ENCODE measurements at places on chromosomes 1 and 21. TPM values are rescaled to one million over a fixed set of nuclear protein-coding genes. Genes with fewer than 3 reads are reported as not detected.

- DNase-seq = no peak
Observed at GRCh38 chr1:192530254-192530653, 45.3 kb upstream of the RGS1 start.

GRCh38 chr1:17420391-17420918 lies 19.0 kb downstream of the RCC2 start:
- DNase-seq = no peak

- DNase-seq = no peak
Observed at GRCh38 chr1:78432016-78432415, 58.8 kb upstream of the PTGFR start.

The ADCY10 gene
- 0.10 TPM for total RNA-seq

- no peak for DNase-seq
Observed at GRCh38 chr1:150083907-150084306, 16.3 kb downstream of the VPS45 start.

DNA sequence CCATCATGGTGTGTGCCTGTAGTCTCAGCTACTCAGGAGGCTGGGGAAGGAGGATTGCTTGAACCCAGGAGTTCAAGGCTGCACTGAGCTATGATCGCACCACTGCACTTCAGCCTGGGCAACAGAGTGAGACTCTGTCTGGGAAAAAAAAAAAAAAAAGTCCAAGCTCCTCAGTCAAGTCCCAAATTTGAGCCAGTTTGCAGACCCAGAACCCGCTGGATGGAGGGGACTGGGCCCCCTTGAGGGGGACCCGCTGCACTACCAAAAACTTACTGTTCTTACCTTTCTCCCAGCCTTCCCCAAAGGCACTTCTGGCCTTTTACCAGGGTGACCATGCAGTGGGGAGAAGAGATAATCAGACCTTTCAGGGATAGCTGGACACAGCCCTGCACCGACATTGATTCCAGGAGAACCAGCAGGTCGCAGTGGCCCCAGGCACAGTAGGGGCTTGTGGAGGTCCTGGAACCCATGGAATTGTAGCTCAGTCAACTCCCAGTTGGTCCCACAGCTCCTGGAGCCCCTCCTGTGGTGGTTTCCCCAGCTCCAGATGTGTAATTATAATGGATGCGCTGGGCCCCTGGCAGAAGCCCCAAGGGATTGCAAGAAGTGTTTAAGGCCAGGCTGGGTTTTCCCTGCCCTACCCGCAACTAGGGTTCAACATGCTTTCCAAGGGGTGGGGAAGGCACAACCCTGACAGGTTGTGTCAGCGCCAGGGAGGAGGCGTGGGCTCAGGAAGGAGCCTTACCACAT lies 4.1 kb upstream of the WNT9A start:
- no peak for DNase-seq

DNA sequence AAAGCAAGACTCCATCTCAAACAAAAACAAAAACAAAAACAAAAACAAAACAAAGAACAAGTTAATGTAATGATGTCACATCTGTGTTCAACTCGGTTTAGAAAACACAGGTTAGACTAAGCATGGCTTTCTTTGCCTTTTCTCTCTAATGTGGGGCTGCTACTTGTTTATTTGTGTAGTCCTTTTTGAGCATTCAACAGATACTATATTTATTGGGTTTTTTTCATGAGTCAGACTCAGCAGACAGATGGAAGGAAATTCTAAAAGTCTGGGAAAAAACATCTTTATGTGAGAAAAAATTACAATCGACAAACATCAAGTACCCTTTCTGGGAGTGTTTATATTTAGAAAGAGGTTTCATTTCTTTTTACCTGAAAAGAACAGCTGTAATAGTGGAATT lies 22.3 kb upstream of the OTUD3 start:
- DNase-seq = no peak
